ENCODE measurements at places on chromosomes 5 and 9.
A peak's percentile ranks its signal among the peaks of the same experiment; 100 is the strongest.

DNA sequence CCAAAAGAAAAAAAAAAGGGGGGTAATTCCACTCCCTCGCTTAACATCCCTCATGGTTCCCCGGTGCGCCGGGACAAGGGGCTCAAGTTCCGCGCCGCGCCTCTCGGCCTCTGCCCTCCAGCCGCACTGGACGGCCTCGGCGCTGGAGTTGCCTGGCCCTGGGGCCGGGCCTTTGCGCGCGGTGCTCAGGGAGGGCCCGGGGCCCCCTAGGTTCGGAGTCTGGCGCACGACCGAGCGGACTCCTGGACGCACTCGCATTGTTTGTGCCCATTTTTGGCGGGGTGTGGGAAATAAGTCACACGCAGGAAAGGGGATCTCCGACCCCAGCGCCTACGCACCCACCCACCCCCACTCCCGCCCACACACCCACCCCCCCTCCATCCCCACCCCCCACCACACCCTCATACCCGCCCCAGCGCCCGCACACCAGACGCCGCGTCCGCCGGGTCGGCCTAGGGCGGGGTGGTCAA is 381 bp downstream of the MED22 start:
- no peak for DNase-seq

- no peak for DNase-seq
Measured at GRCh38 chr9:81581986-81582385, 107.4 kb downstream of the TLE1 start.

DNA sequence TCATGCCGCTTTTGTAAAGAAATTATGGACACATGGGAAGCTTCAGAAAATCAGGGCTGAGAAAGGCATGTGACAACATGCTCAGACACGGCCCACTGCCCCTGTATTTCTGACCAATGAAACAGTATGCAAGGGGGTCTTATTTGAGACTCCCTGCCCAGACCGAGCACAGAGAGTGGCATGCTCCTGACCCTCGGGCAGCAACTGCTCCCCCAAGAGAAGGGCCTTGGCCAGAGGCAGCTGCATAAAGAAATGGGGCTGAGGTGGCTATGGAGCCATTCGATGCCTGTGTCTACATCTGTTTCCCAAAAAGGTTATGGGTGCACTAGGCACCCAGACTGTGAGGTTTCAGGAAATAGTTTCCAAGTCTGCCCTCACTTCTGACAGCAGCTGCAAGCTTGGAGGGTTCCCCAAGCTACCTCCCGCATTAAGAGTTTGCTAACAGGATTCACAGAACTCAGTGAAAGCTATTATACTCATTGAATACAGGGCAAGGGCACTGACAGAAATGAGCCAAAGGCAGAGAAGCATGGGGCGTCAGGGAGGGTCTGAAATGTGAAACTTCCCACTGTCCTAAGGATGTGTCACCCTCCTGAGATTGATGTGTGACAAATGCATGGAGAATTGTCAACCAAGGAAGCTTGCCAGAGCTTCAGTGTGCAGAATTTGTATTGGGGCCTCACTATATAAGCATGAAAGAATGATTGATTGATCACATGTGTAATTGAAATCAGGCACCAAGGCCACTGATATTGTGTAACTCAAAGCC is 94.3 kb downstream of the DAP start:
- no peak for DNase-seq

GRCh38 chr5:169527066-169527465 is 56.5 kb upstream of the SPDL1 start:
- DNase-seq = no peak

DNA sequence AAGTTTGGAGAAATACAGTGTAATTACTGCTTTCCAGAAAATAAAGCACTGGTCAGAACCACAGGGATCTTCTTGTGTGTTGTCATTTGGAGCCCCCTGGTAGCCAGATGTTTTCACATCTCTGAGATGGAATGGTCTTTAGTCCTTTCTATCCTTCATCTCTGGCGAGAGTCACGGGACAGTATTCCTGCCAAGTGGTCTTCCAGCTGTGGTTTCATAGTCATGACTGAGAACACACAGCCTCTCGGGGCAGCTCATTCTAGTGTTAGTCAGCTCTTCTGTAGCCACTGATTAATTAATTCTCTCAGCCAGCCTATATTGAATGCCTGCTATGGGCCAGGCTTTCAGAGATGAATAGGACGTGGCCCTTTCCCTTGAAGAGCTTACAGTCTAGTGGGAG is 34.1 kb downstream of the HMGXB3 start:
- peak; percentile 65 for DNase-seq

- no peak for DNase-seq
Measured at GRCh38 chr9:97864396-97864795, 11.4 kb downstream of the FOXE1 start.

DNA sequence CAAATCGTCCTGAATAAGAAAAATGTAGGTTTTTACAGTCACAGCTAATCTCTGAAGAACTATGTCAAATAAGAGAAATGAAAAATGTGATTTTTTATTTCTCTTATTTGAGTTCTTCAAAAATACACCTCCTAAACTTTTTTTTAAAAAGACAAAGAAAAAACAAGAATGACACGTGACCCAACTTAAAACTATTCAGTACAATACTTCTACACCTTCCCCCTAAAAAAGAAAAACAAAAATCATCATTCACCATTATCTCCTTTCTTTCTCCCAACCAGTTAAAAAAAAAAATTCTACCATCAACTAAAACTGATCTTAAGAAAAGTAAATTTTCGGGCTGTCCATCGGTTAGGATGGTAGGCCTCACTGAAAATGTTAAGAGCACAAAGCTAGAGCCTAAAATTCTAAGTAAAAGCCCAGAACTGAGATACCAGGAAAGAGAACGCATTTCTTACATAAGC is 2.1 kb downstream of the RNF145 start:
- DNase-seq = no peak

DNA sequence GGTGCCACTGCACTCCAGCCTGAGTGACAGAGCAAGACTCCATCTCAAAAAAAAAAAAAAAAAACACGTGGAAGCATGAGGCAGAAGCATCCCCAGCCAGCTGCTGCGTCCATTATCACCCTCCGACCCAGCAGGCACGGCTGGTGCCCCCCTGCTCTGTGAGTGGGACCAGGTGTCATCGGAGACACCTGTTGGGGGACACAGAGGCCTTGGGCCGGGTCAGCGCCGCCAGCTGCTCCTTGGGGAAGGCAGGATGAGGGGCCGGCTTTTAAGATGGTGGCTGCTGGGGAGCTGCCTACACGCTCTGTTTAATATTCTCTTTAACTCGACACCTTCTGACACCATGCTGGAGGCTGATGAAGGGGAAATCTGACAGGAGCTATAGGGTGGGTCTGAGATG is 80.2 kb upstream of the RUFY1 start:
- DNase-seq = no peak
